ENCODE measurements at places on chromosomes 12 and 14. TPM values are rescaled to one million over a fixed set of nuclear protein-coding genes. Genes with fewer than 3 reads are reported as not detected.
A peak's percentile ranks its signal among the peaks of the same experiment; 100 is the strongest.

PLCZ1 gene
- not detected for total RNA-seq

LALBA gene
- not detected for total RNA-seq

BCDIN3D gene
- total RNA-seq = 2.6 TPM

KERA gene
- total RNA-seq = 0.19 TPM

FAM90A1 gene
- total RNA-seq = not detected

CABP1 gene
- 2.8 TPM for total RNA-seq

CCDC175 gene
- total RNA-seq = not detected

DNA sequence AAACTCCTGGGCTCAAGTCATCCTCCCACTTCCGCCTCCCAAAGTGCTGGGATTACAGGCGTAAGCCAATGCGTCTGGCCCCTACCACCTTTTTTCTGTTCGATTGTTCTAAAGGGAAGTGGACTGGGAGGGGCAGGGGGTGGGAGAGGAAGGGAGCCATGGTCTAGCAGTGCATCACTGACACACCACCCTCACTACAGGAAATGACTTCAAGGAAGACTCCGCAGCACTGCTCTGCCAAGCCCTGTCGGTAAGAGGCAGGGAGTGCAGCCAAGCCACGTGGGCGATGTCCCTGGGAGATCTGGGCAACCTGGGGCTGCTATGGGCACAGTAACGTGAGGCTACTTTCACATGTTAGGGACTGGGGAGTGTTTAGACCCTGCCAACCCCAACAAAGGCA lies 18.0 kb downstream of the LRRC74A start:
- DNase-seq = peak; percentile 88

- no peak for DNase-seq
Observed at GRCh38 chr14:90871605-90872233, 55.5 kb upstream of the TTC7B start.

GRCh38 chr14:67963960-67964812 lies 144.6 kb downstream of the RAD51B start:
- DNase-seq = no peak

DNA sequence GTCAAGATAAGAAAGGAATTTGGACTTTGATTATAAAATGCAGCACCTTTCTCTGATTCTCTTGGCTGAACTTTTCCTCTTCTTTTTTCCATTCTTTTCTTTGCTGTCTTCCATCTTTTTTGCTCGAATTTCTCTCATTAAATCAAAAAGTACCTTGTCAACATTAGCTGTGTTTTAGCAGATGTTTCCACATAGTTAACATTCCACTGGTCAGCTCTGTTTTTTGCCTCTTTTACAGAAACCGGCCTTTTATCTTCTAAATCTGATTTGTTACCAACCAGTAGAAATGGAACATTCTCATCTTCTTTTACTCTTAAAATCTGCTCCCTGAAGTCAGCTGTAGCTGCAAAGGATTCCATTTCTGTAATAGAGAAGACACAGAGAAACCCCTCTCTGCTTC lies 71.1 kb upstream of the SYT1 start:
- DNase-seq = no peak

- DNase-seq = no peak
Observed at GRCh38 chr14:61780125-61780524, 17.9 kb downstream of the SNAPC1 start.

GRCh38 chr12:69966839-69967238 lies 141.8 kb downstream of the MYRFL start:
- no peak for DNase-seq

- DNase-seq = no peak
Observed at GRCh38 chr12:15280930-15281329, 41.4 kb upstream of the PTPRO start.

GRCh38 chr14:81831128-81831820 lies 297.6 kb upstream of the SEL1L start:
- DNase-seq = no peak

DNA sequence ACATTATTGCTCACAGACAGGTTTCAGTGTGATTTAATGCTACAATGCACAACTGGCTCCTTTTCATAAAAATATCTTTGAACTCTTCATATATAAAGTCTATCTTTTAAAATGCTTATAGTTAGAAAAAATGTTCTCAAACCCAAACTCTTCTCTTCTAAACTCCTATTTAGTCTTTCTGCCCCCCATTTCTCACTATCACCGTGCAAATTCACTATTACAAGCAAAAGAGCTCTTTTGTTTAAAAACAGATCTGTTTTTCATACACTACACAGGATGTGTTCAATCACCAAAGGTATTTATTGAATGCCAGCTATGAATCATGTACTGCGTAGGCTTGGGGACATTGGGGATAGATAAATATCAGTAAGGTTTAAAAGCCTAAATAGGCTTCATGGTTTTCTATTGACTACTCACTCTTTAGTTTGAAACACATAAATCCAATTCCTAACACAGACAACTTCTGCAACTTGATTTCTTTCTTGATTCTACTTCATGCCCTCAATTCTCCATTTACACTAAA lies 692.3 kb downstream of the C12orf50 start:
- DNase-seq = no peak
